ENCODE measurements at places on chromosomes 6 and 20. TPM values are rescaled to one million over a fixed set of nuclear protein-coding genes. Genes with fewer than 3 reads are reported as not detected.
A peak's percentile ranks its signal among the peaks of the same experiment; 100 is the strongest.

BTN1A1 gene
- not detected for total RNA-seq

DNA sequence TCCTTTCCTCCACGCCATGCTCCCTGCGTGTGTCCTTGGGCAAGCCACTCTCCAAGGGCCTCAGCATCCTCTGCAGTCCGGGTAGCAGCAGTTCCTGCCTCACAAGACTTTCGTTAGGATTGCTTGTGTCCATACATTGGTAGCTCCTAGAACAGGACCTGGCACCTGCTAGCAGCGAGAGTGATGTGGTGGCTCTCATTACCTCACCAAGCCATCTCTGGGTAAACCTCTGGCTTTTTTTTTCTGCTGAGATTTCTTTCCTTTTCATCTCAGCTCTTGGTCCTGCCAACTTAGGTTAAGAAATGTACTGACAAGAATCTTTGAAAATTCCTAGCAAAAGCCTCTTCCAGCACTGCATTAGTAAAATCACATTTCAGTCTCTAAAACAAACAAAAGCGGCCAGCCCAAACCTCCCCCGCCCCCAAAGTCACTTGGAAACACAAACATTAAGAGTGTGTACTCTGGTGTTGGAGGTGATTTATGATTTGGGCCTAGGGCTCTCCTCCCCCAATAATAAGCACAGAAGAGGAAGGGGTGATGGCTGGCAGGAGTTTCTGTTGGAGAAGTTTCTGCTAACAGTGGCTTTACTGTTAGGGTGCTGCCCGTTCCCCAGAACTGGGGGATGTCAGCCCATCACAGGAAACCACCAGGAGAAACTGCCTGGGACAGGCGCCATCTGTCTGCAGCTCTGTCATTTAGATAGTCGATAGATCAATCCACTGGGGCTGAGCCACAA lies 199.2 kb downstream of the CD83 start:
- peak; percentile 13 for DNase-seq

- no peak for DNase-seq
These were observed 862.3 kb upstream of the CITED2 start for GRCh38 chr6:140236732-140237131.

ZBP1 gene
- 3.0 TPM for total RNA-seq

DNA sequence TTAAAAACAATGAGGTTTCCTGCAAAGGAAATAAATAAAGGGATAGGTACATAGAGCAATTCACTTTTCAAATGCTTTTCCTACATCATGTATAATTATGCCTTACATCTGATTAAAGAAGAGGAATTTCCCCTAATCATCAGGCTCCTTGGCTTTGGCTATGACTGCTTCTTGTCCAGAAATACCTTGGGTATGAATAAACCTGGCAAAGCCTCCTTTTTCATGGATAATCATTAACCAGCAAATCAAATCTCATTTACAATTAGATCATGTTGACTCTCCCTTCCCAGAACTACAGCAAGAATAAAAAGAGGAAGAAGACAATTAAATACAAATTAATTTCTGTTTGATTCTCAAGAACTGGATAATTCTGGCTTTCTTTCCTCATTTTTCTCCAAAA lies 58.0 kb upstream of the CD2AP start:
- DNase-seq = peak; percentile 24

NKX2-4 gene
- 1.2 TPM for total RNA-seq

- DNase-seq = no peak
These were observed 11.6 kb downstream of the NOTCH4 start for GRCh38 chr6:32212076-32212760.

- DNase-seq = peak; percentile 88
These were observed 29.0 kb upstream of the GTSF1L start for GRCh38 chr20:43755851-43756250.

LIN28B gene
- total RNA-seq = 0.07 TPM

CAGE1 gene
- total RNA-seq = not detected

- no peak for DNase-seq
These were observed 51.0 kb downstream of the KCNK5 start for GRCh38 chr6:39178235-39178634.

DACT2 gene
- not detected for total RNA-seq

ELOVL4 gene
- 2.4 TPM for total RNA-seq

ROS1 gene
- 5.2 TPM for total RNA-seq

GRCh38 chr6:54810147-54810546 lies 36.4 kb upstream of the FAM83B start:
- no peak for DNase-seq

DNA sequence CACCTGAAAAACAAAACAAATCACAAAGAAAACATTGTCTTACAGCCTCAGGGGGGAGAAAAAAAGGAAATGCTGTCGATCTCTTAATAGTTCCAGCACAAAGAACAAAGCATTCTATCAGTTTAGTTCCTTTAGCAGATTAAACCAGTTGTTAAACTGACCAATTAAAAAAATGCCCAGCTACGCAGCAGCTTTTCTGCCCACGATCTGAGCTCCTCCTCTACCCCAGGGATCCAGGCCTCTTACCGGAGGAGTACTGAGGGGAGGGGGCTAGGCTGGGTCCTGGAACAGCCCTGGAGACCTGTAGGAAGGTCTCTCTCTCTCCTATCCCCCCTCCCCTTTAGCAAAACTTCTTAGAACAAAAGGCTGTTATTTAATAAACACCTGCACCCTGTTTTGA lies 13.4 kb downstream of the PTK7 start:
- no peak for DNase-seq

KCNK17 gene
- not detected for total RNA-seq

DNA sequence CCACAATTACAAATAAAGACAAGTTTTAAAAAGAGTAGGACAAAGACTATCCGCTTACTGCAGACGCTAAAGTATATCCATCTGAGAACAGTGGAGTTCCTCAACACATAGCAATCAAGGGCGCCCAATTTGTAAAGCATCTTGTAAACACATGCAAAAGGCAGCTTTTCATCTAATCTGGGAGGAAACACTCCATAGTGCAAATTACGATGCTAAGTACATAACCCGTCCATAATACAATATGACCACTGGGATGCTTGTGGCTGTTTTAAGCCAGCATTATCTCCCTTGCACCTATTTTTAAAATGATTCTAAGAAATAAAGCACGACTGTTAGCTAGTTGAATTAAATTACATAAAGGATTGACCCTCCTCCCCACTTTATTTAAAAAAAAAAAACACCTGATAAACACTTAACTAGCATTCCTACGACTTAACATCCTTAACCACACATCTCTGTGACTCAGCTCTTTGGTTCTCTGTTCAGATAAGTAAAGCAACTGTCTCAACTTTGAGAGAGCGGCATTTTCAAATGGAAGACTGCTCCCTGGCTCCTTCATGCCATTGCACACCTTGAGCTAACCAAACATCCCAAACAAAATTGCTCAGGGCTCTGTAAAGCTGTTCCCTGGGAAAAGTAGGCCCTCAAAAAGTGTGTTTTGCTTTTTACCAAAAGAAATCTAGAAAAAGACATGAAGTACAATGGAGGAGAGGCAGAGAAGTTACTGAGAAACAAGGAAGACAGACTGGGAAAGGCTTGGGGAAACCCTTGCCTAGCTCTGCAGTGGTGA lies 14.2 kb downstream of the SLC22A23 start:
- DNase-seq = peak; percentile 92

DNA sequence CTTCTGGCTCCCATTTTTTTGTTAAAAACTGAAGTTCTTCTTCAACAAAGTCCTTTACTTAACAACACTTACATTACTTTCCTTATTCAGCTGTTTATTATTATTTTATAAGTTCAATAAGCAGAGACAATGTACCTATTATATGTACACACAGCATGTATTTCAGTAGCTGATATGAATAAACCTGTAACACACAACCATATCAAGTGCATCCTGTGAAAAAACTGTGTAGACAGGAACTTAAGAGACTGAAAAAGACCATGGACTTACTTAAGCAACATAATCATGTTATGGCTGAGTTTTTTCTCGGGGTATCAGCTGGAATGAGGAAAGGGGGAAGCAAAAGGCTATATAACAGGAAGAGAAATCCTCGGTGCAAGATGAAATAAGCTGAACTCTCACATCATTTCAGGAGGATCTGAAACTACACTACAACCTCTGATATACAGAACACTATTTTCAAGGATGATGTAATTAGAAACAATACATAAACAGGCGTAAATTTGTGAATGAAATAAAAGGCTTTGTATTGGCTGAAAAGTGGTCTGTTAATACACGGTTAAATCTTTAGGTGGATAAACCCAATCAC lies 70.9 kb downstream of the REV3L start:
- DNase-seq = no peak

- DNase-seq = peak; percentile 37
These were observed 244.4 kb downstream of the SLC24A3 start for GRCh38 chr20:19456595-19457395.

GRCh38 chr20:32737371-32738223 lies 5.7 kb downstream of the COMMD7 start:
- peak; percentile 94 for DNase-seq

GGTLC1 gene
- total RNA-seq = not detected

- DNase-seq = no peak
These were observed 204.5 kb downstream of the PREX1 start for GRCh38 chr20:48623176-48623905.

DNA sequence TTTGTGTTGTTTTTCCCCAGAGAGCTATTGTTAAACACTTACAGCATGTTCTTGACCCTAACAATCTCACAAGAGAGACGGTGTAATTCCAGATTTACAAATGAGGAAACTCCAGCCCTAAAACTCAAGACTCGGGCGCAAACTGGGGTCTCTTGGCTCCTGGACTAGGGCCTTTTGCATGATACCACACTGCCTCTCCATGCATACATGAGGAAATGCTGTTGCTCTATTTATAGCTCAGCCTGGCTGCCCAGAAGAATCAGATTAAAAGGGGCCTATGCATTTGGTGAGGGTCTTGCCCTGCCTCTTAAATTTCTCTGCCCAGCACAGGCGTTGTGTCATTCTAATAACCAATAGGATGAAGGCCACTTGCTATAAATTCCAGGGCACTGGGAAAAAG lies 30.5 kb upstream of the SNRPB2 start:
- no peak for DNase-seq

BMP7 gene
- 0.02 TPM for total RNA-seq

PSORS1C2 gene
- total RNA-seq = not detected

BPI gene
- 0.91 TPM for total RNA-seq

GHRH gene
- not detected for total RNA-seq

SLA2 gene
- 0.02 TPM for total RNA-seq

GRCh38 chr20:10672624-10673127 lies 1.1 kb downstream of the JAG1 start:
- DNase-seq = peak; percentile 81

DNA sequence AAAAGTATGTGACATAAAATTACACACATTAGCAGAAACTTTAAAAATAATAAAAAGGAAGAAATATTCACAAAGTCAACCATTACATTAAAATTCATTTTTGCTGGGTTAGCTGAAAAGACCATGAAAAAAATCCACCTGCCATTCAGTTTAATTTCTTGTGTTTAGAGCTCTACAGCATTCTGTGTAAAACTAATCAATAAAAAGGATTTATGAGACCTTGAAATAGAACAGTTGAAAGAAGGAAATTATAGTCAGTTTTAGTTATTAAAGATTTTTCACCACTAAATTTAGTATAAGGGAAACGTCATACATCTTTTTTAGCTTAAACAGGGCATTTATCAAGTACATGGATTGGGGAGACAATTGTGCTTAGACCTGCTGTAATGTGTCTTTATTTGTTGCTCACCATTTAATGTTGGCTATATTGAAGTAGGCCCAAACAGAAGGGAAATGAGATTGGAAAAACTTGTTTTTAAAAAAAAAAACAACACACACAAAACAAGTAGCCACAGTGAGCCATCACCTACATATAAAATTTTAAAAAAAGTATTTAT lies 438.7 kb upstream of the POU3F2 start:
- no peak for DNase-seq

DNA sequence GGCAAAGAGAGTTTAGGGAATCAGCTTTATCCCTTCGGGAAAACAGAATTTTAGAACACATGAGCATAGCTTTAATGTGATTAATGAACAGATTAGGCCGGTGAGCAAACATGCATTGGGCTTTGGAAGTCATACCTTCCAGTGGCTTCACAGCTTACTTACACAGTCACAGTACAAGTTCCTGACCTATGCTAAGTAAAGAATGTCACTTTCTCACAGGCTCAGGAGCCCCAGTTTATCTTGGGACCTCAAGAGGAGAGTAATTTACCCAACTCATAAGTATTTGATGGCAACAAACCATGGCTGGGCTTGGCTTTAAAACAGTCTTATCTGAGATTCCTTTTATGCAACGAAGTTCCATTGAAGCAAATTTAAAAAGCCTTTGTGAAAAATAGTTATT lies 195.9 kb downstream of the AKAP7 start:
- no peak for DNase-seq

GRCh38 chr20:49575551-49576060 lies 7.7 kb upstream of the PTGIS start:
- peak; percentile 24 for DNase-seq

PI3 gene
- not detected for total RNA-seq

- no peak for DNase-seq
These were observed 74.4 kb upstream of the BTBD3 start for GRCh38 chr20:11843289-11843688.

PPP1R3G gene
- 1.3 TPM for total RNA-seq

SLC22A2 gene
- not detected for total RNA-seq

- peak; percentile 98 for DNase-seq
These were observed 966 bp upstream of the REV3L start for GRCh38 chr6:111483736-111484632.

- peak; percentile 60 for DNase-seq
These were observed 54.6 kb downstream of the RPP21 start for GRCh38 chr6:30399390-30400058.

GRCh38 chr6:2448826-2449571 lies 203.6 kb upstream of the GMDS start:
- peak; percentile 82 for DNase-seq

- no peak for DNase-seq
These were observed 1.8 kb downstream of the ZBTB12 start for GRCh38 chr6:31899882-31900722.
